ENCODE measurements at places on chromosomes 5 and 9.

GRCh38 chr5:62316176-62316502, 10.1 kb downstream of the KIF2A start:
- DNase-seq = no peak

DNA sequence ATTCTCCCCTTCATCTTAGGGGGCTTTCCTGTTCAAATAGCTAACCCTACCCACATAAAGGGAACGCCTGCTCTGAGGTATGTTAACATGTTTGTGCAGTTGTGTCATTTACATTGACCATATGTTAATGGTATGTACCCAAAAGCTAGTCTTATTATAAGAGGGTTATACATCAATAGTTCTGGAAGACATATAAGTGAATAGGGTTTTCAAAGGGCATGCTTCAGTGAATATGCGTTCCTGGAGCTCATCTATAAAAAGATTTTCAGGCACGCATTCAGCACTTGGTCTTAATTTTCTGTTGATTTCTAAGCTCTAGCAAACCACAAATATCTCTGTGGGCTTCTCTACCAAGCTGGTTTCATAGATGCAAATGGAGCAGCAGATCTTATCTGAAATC, 766.1 kb downstream of the IRX1 start:
- no peak for DNase-seq

GRCh38 chr9:129394061-129394885, 216.2 kb upstream of the IER5L start:
- DNase-seq = no peak

- no peak for DNase-seq
These were observed 187.2 kb upstream of the PANK3 start for GRCh38 chr5:168766426-168766700.

DNA sequence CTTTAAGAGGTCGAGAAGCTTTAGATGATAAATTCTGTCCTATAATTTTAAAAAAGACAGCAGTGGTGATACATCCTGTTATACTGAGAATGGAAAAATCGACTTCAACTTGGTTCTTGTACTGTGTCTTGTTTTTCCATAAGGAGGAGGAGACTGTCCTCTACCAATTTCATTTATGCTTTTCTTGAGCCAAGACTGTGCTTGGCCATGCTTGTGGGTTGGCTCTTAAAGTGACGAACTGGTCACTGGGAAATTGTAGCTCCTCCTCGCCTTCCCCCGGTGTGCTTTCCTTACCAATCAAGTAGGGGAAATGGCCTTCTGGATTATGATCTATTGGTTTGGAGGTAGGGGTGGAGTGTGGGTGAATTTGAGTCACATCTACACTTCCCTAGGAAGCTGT, 67.1 kb upstream of the HSPB3 start:
- no peak for DNase-seq

DNA sequence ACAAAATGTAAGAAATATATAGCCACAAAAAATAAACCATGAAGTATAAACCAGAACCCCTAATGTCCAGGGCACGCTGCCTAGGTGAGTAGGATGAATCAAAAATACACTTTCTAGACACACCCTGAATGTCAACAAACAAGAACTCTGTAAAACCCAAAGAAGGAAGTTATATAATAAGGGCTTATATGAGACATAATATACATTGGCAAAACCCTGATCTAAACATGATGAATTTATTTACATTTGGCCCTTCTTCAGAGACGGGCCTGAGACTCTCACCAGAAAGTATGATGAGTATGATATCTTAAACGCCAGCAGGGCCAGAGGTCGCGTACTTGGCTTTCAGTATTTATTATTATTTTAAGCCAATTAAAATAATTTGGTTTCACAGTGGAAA, 125.1 kb upstream of the FST start:
- DNase-seq = no peak

- no peak for DNase-seq
These were observed 1.0 kb upstream of the PAX5 start for GRCh38 chr9:37034938-37035647.

Measured in stimulated activated CD4-positive, alpha-beta T cell treated with anti-CD3 and anti-CD28 coated beads, Interleukin-2, amount 100 ng/mL, for 48 hours (primary cell).